ENCODE measurements at places on chromosomes 16 and 17. TPM values are rescaled to one million over a fixed set of nuclear protein-coding genes. Genes with fewer than 3 reads are reported as not detected.

GRCh38 chr17:27572665-27573064 lies 58.3 kb upstream of the LGALS9 start:
- H3K27me3 ChIP-seq, result no peaks in the 10 kb centered on the region
- no peak for DNase-seq
- no peak overlapping the region for H3K27ac ChIP-seq

DNA sequence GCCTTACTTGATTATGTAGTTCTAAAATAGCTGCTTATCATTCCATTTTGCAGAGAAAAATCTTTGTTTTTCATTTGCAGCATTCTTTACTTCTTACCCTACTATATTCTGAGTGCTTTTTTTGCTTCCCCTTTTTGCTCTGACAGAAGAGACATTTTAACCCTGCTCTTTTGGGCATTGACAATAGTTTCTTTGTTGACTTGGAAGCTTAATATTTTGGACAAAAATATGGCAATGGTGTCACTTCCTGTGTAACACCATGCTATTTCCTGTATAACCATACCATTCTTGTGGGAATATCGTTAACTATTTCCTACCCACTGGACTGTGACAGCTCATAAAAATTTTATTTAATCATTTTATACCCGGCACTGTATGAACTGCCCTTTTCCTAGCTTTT lies 747.1 kb downstream of the CDH8 start:
- no peak overlapping the region for H3K27ac ChIP-seq
- no peaks in the 10 kb centered on the region for H3K27me3 ChIP-seq
- no peak overlapping the region for H3K4me3 ChIP-seq
- DNase-seq, result no peak
- no peaks in the 10 kb centered on the region for H3K4me1 ChIP-seq
- no peaks in the 10 kb centered on the region for H3K36me3 ChIP-seq

DNA sequence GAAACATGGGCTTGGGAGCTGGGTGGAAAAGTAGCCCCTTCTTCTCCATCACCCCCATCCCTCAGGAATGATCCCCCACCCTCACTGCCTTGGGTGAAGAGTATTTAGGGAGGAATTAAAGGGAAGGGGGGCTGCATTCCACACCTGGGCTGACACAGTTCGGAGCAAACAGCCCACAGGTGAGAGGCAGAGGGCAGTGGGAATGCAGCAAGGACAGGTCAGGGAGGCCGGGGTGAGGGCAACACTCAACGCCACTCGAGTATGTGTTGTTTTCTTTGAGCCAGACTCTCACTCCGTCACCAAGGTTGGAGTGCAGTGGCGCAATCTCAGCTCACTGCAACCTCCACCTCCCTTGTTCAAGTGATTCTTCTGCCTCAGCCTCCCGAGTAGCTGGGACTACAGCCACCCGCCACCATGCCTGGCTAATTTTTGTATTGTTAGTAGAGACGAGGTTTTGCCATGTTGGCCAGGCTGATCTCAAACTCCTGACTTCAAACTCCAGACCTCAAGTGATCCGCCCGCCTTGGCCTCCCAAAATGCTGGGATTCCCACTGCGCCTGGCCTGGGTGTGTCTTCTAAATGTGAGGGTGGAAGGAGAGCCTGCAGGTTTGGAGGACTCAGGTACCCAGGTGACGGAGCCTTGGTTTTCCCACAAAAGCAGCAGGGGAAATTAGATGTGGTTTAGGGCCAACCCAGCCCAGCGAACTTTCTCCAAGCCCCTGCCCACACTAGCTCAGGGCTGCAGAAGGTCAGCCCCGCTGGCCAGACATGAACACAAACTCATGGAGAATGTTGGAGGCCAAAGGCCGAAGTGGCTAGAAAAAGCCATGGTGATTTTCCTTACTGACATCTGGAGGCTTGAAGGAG lies 21.2 kb upstream of the ITGA3 start:
- H3K27ac ChIP-seq, result no peak overlapping the region
- H3K36me3 ChIP-seq, result no peaks in the 10 kb centered on the region
- DNase-seq, result no peak
- peaks cover 6% of the 10 kb centered on the region for H3K4me1 ChIP-seq
- no peaks in the 10 kb centered on the region for H3K27me3 ChIP-seq
- H3K4me3 ChIP-seq, result no peak overlapping the region

DNA sequence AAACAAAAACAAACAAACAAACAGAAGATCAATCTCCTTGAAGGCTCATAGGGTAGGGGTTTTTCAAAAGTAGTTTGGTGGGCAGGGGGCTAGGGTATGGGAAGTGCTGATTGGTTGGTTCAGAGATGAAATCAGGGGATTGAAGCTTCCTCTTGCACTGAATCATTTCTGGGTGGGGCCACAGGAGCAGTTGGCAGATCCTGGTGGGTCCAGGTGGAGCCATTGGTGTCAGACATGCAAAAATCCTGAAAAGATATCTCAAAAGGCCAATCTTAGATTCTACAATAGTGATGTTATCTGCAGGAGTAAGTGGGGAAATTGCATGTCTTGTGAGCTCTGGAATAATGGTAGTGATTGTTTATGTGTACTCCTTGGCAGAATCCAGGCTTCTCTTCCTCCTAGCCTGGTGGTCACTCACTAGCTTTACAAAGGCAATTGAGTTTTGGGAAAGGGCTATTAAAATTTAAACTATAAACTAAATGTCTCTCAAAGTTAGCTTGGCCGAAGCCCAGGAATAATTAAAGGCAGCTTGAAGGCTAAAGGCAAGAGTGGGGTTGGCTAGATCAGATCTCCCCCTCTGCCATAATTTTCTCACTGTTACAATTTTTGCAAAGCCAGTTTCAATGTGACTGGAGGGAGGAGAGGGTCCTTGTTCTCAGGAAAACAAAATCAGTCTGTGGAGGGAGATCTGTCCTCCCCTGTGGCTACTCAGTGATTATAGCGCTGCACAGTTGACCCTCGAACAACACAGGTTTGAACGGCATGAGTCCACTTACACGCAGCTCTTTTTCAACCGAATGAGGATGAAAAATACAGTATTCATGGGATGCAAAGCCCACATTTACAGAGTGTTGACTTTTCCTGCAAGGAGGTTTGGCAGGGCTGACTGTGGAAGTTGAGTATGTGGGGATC lies 45.2 kb downstream of the RNF112 start:
- no peak overlapping the region for H3K4me3 ChIP-seq
- H3K36me3 ChIP-seq, result no peaks in the 10 kb centered on the region
- peaks cover 5% of the 10 kb centered on the region for H3K27me3 ChIP-seq
- H3K27ac ChIP-seq, result no peak overlapping the region
- peaks cover 5% of the 10 kb centered on the region for H3K4me1 ChIP-seq
- no peak for DNase-seq

DNA sequence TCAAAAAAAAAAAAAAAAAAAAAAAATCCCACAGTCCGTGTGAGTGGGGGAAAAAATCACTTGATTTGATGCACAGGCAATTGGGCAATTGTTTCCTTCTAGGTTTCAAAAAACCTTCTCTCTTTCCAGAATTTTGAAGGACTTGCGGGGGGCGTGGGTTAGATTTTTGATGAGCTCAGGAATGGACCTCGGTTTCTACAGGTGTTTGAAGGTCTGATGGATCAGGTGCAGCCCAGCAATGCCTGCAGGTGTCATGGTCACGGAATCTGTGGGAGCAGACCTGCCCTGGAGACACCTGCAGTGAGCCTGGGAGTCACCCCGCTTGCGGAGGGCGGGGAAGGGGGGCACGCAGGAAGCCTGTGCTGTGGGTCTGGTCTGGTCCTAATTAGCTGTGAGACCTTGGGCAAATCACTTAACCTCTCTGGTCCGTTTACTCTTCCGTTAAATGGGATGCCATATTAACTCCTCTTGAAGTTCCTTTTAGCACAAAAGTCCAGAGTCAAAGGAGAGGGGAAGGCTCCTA lies 174.2 kb downstream of the IRF8 start:
- H3K27ac ChIP-seq, result no peak overlapping the region
- DNase-seq, result no peak
- H3K4me3 ChIP-seq, result no peak overlapping the region

- H3K4me1 ChIP-seq, result no peaks in the 10 kb centered on the region
- H3K27me3 ChIP-seq, result no peaks in the 10 kb centered on the region
- no peak overlapping the region for H3K27ac ChIP-seq
- H3K36me3 ChIP-seq, result peaks cover 100% of the 10 kb centered on the region
- no peak for DNase-seq
These were observed 9.4 kb downstream of the CWC25 start for GRCh38 chr17:38815576-38816193.

Gene SMTNL2
- 2.7 TPM for polyA plus RNA-seq

- peak; percentile 62 for DNase-seq
- H3K4me1 ChIP-seq, result peaks cover 8% of the 10 kb centered on the region
- peak overlapping the region; percentile 92 for H3K27ac ChIP-seq
- H3K36me3 ChIP-seq, result no peaks in the 10 kb centered on the region
- no peaks in the 10 kb centered on the region for H3K27me3 ChIP-seq
These were observed 74.6 kb downstream of the CMC2 start for GRCh38 chr16:80931801-80932707.

Gene CDH5
- 39.4 TPM for polyA plus RNA-seq

DNA sequence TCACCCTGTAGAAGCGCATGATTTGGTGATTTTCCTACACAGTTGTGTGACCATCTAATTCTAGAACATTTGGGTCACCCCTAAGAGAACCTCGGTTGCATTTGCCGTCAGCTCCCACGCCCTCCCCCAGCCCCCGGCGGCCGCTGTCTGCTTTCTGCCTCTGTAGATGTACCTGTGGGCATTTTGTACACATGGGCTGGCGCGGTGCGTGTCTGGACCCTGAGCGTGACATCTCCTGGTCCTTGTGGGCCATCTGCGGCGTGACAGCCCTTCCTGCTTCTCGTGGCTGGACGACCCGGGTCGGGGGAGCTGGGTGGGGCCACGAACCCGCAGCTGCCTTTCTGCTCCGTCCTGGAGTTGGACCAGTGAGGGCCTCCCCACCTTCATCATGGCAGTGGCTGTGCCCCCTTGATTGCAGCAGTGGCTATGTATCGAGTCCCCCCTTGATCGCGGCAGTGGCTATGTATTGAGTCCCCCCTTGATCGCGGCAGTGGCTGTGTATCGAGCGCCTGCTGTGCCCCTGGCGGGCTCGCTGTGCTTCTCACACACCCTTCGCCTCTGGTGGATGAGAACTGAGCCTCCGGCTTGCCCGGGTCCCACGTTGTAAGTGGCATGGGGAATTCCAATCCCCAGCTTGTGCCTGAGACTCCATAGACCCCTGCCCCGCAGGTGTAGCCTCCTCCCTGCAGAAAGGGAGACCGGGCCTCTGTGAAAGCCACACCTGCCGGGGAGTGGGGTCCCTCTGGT lies 24.1 kb downstream of the GSE1 start:
- DNase-seq, result no peak
- peaks cover 25% of the 10 kb centered on the region for H3K36me3 ChIP-seq
- no peak overlapping the region for H3K4me3 ChIP-seq
- peaks cover 51% of the 10 kb centered on the region for H3K4me1 ChIP-seq
